ENCODE measurements at places on chromosomes 1 and 21. TPM values are rescaled to one million over a fixed set of nuclear protein-coding genes. Genes with fewer than 3 reads are reported as not detected.

DNA sequence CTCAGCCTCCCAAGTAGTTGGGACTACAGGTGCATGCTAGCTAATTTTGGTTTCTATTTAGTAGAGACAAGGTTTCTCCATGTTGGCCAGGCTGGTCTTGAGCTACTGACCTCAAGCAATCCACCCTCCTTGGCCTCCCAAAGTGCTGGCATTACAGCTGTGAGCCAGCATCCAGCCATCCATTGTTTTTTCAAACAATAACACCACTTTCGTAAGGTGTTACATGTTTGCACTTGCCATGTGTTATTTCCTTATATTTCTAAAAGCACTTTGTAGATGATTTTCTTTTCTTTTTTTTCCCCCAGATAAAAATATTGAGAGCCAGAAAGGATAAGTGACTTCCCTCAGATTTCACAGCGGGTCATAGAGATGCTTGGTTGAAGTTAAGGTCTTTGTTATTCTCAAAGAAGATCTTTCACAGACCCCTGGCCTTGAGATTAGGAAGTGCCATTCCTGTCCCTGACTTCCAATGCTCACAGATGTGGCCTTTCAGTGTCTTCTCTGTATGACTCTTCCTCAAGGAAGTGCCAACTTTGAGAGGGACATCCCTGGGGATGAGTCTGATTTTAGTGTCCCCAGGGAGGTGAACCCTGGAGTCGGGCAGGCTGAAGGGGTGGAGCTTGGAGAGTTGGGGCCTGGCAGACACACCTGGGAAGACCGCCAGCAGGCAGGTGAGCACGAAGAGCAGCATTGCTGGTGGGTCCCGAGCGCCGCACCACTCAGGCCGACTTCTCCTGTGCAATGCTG lies 6.3 kb downstream of the PIGR start:
- no peak for DNase-seq

DNA sequence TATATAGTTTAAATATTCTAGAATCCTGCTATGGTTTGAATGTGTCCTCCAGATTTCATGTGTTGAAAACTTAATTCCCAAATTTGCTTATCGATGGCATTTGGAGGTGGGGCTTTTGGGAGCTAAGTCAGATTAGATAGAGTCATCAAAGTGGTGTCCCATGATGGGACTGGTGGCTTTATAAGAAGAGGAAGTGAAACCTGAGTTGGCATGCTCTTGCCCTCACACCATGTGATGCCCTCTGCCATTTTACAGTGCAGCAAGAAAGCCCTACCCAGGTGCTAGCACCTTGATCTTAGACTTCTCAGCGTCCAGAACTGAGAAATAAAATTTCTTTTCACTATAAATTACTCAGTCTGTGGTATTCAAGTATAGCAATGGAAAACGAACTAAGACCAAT lies 111.3 kb downstream of the TGFB2 start:
- DNase-seq: no peak

- DNase-seq: no peak
These were observed 61.1 kb upstream of the GADD45A start for GRCh38 chr1:67623906-67624305.

- DNase-seq: no peak
These were observed 30.5 kb downstream of the PIGK start for GRCh38 chr1:77188770-77189169.

GRCh38 chr1:167413328-167413727 lies 105.0 kb downstream of the CD247 start:
- DNase-seq: no peak

- no peak for DNase-seq
These were observed 90.5 kb downstream of the SPATA17 start for GRCh38 chr1:217721692-217722091.

DNA sequence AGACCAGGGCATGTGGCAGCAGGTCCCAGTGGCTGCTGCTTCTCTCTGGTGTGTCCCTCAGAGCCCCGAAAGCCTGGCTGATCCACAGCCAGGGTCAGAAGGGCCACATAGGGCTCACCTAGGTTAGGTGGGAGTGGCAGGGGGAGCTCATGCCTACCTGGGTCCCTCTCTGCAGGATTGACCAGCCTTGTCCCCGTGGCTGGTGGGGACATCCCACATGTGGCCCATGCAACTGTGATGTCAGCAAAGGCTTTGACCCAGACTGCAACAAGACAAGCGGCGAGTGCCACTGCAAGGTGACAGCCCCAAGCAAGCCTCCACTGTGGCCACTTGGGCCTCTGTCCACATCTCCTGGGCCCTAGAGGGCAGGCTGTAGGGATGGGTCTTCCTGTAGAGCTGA lies 15.7 kb downstream of the CELSR2 start:
- no peak for DNase-seq

- DNase-seq: no peak
These were observed 511.6 kb downstream of the KIF26B start for GRCh38 chr1:245666412-245666811.

DNA sequence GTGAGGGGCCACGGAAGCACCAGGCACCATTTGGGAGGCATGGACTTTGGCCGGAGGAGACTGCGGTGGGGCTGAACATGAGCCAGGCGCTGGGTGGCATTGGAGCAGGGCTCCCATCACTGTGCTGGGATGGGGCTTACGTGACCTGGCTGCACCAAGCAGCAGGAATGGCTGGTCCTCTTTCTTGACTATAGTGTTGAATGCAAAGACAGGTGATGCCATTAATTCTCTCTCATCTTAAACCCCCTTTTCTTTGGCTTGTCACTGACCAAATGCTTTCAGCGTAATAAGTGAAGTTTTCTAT lies 447.9 kb downstream of the CAMTA1 start:
- no peak for DNase-seq

GRCh38 chr1:68976916-68977610 lies 480.2 kb upstream of the DEPDC1 start:
- no peak for DNase-seq

GRCh38 chr1:245856944-245857531 lies 650.0 kb downstream of the SMYD3 start:
- DNase-seq: no peak

GRCh38 chr1:158310623-158311022 lies 20.7 kb downstream of the CD1B start:
- no peak for DNase-seq

DNA sequence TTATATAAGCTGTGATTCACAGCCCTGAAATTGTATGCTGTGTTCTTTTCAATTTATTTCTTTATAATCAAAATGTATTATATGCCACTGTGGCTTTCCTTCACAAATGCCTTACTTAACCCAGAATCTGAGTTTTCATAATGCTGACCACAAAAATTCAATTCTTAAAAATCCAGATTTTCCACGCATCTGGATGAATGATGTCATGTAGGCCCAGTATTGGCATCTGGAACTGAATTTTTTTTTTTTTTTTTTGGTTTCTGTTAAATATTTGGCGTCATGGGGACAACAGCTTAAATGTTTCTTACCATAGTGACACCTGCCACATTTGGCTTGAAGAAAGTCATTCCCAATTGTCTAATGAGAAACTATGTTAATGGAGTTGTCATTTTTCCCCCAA lies 296.8 kb downstream of the TM2D1 start:
- DNase-seq: no peak

DNA sequence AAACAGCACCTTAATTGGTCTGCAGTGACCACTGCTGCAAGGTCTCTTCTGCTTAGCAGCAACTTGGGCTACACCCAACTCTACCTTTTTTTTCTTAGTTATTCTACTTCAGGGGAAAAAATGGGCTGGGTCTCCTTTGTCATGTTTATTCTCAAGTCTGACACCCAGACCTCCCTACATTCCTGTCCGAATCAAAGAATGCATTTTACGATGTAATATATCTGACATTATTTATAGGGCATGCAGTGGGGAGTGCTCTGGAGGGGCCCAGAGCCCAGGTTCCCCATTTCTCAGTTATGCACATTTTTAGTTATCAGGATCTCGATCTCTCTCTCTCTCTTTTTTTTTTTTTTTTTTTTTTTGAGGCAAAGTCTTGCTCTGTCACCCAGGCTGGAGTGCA lies 50.5 kb downstream of the OPTC start:
- DNase-seq: no peak

DNA sequence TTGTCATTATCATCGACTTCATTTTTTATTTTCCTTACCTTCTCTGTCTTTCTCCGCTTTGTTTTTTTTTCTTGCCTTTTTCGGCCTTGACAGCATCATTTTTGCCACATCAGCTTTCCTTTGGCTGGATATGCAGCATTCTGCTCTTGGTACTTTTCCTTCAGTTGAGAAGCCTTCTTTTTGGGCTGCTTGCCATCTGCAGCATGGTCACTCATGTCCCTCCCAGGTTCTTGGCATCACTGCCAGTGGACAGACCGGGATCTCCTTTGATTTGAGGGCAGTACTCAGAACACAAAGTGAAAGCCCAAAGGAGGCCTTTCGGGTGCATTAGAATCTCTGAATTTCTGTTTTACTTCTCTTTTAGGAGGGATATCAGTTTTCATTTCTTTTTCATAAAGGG lies 3.7 kb upstream of the PARP1 start:
- no peak for DNase-seq

DNA sequence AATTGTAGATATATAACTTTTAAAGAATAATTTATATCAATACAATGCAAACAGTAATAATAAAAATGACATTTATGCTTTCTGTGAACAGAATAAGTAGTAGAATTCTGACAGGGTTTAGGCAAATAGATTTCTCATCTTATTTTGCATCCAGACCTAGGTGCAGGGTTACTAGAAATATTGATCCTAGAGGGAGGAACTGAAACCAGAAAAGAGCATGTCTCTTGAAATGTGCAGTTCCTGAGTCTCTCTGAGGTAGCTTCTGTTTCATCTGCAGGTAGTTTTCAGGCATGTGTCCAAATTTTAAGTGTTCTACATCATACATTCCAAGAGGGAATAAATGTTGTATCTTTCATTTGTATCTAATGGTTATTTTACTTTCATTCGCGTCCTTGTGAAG lies 631.9 kb upstream of the ADGRL4 start:
- DNase-seq: no peak

GRCh38 chr1:51168266-51168845 lies 66.3 kb downstream of the C1orf185 start:
- no peak for DNase-seq

DNA sequence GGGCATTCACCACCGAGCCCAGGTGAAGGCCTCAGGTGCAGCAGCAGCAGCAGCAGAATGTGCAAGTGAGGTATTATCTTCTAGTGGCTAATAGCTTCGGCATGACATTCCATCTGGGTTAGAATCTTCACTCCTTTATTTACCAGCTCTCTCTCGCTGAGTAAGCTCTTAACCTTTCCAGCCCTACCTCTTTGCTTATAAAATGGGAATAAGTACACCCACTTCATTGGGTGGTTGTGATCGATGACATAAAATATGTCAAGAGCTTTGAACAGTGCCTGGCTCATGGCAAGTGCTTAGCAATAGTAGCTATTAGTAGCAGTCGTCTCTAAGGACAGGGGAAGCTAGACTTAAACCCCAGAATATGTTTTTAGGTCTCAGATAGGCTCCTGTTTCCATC lies 149.5 kb downstream of the NOS1AP start:
- no peak for DNase-seq

- no peak for DNase-seq
These were observed 3.2 kb downstream of the PGLYRP4 start for GRCh38 chr1:153345187-153346076.

DNA sequence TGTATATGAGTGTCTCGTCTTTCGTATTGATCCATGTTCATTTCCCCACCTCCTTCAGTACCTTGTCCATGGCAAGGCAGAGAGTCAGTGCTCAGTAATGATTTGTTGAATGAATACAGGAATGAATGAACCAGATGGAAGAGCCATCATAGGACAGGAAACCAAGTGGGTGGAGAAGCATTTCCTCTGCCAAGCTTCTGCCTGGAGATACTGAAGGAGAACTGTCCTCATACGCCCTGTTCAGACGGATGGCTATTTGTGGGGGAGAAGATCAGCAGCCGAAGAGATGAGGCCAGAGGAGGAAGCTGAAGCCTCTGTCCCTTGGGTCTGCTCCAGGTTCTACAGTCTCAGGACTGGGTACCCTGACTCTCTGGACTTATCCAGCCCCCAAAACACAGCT lies 5.8 kb downstream of the FAM43B start:
- DNase-seq: no peak

DNA sequence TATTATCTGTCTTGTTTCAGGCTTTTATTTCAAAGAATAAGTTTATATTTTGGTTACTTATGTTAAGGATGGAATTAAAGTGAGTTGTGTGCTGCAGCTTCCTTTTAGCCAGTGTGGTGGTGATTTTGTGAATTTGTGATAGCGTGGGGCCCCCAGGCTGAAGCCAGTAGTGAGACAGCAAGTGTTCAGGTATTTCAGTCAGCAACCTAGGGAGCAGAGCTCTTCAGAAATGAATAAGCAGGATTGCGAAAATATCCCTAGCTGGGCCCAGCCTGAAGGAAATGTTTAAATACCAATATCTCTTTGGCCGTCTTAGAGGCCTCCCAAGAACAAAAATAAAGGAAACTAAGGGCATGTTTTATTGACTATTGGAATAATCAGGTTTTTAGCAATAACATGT lies 150.8 kb upstream of the C1orf105 start:
- DNase-seq: no peak

GRCh38 chr1:85244271-85245061 lies 15.0 kb downstream of the C1orf52 start:
- no peak for DNase-seq

DNA sequence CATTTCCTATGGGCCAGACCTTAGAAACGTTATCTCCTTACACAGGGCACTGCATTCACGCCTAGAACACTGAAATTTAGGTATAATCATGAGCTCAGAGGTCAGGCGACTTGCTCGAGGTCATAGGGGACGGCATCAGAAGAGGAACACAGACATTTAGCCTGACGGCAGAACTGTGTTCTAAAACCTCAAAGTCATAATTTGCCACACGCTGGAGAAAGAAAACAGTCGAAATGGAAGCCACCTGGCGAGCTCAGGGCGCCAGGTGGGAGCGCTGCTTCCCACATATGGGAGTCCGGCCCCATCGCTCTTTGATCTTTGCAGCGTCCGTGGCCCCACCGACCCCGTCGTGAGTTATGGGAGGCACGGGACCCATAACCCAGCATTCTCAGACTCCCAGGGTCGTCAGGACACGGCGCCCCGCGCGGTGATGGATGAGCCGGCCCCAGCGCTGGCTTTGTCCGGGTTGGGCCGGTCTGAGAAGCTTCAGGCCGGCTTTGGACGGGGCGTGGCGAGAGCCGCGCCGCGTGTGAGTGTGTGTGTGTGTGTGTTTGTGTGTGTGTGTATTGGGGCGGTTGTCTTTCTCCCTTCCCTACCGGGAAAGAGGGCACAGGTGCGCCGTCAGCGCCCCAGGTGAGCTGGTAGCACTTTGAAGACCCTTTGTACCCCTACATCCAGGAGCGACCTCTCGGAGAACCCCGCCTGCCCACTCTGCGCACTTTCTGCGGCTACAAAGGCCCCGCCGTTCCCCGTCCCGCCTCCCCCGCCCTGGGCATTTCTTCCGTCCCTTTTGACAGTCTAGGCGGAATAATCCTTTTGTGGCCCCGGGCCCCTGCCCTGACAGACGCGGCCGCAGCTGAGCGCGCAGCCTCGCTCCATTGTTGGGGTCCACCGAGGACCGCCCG lies 861 bp upstream of the DRAXIN start:
- DNase-seq: no peak

GRCh38 chr1:56799605-56800400 lies 19.4 kb downstream of the FYB2 start:
- DNase-seq: no peak

The AMPD1 gene
- not detected for total RNA-seq

The LCE1E gene
- total RNA-seq: not detected

The HORMAD1 gene
- total RNA-seq: not detected

The FCRL4 gene
- not detected for total RNA-seq

The GPR25 gene
- total RNA-seq: 0.83 TPM

The LRRC53 gene
- not detected for total RNA-seq

The TTC24 gene
- total RNA-seq: 21.5 TPM

The DCAF6 gene
- 13.0 TPM for total RNA-seq

All from CD8-positive, alpha-beta T cell (primary cell).